ENCODE measurements at places on chromosomes 5 and 9.

DNA sequence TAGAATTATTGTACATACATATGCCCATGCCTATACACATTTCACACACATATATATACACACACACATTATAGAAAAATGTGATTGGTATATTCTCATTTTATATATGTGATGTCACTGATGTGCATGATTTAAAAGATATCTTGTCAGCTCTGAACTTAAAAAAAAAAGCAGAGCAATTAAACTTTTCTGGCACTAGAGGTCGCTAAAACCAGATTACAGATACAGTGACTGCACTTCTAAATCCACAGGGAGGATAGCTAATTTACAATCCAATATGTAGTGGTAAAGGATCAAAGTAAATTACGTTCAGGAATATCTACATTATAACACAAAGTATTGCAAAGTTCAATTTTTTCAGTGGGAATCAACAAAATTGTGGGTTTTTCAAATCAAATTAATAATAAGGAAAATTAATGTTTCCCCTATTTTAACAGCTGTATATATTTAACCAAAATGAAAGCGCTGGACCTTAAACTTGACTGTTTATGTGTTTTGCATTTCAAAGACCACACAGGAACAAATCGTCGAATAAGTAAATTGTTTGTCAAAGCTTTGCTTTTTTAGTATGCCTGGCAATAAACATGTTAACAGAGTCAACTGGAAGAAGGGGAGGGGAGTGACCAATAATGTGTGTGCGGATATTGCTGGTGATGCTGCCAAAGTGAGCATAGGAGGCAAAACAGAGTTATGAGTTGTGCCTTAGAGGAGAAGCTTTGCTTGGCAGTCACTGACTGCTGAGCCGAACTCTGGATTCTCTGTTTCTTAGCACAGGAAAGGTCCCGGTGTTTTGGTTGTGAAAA, 1201.4 kb upstream of the C9orf72 start:
- DNase-seq = no peak

DNA sequence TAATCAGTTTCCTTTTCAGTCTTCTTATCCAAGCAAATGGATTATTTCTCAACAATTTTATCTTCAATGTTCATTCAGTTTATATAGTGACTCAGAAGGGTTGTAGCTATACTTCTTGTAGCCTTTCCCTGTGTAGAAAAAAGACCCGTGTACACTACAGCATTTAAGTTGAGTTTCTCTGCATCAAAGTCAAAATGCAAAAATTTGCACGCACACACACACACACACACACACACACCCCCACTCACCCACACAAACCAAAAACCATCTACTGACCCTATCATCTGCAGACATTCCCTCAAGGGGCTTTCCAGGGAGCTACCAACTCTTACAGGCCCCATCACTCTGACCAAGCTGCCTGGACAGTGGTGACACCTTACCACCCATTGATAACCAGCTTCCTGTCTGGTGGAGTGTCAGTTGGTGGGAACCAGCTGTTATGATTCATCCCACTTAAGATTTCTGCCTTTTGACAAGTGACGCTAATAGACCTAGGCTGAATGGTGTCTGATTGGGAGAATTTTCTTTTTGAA, 12.2 kb upstream of the ELL2 start:
- DNase-seq = no peak

GRCh38 chr5:177531209-177531940, 14.6 kb upstream of the DDX41 start:
- no peak for DNase-seq

- DNase-seq = no peak
Measured at GRCh38 chr5:6611334-6612256, 21.2 kb downstream of the NSUN2 start.

DNA sequence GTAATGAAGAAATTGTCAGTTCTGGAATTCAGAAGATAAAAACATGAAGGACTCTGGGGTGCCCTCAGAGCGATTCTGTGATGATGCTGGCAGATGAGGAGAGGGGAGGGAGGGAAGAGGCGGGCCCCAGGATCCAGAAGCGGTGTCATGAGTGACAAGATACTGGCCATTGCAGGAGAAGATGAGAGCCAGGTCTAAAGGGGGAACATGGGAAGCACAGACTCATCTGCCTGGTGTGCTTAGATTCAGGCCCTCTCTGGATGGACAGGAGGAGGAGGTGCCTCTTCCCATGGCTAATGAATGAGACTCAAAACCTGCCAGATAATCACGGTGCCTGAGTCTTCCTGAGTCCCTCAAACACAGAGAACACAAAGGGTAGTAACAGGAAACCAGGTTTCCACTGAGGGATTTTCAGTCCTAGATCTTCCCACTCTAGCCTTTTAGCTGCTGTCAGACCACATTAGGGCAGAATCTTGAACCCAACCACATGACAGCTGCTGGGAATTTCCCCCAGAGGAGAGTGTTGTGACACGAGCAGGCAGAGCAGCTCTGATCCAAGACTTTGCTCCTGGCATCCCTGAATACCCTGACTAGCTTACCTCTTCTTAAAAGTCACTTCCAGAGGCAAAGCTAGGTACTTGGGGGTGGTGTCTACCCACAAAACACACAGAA, 28.2 kb upstream of the HSPA9 start:
- no peak for DNase-seq

DNA sequence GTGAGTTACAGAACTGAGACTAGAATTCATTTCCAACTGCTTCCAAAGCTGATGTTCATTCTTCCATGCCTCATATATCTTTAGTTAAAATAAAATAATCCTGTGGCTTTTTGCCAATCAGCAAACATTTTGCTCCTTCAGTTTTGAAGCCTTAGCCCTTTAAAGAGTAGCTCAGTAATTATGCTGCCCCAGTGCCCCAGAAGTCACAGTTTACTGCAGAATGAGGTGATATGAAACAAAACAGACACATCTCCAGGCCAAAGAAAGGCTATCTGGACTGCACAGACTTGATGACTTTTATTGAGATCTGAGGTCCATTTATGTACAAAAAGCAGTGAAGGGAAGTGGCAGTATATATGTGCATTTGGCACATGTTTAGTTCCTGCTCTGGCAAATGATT, 285.8 kb upstream of the ZNF462 start:
- no peak for DNase-seq

GRCh38 chr9:94005272-94005901, 50.2 kb upstream of the BARX1 start:
- no peak for DNase-seq

DNA sequence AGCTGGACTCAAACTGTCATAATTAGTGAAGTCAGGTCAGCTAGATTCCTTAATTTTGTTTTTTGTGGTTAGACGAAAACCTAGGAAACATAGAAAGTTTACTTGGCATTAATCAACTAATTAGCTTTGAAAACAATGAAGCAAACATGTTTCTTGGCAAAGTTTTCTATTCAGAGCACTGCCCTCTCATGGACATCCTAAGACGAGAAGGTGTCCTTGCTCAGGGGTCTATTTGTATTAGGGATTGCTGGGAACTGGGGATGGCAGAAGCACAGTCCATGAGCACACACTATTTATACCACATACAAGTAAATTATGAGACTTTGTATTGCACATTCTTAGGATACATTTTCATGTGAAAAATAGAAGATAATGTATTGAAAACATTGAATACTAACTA, 49.7 kb downstream of the POC5 start:
- DNase-seq = no peak

DNA sequence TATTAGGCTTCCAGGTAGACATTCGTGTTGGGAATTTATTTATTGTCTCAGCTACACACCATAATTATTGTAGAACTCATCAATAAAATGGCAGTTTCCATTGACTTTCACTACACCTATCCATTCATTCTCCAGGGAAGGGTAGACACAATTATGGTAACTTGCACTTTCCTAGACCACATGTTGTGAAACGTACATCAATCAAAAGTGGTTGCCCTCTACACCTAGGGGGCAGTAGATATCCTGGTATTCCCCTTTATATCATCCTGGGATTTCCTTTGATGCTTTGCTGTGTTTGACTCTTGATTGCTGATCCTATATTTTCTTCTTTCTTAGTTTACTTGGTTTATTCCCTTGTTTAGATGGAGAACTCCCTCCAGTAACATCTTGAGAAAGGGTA, 47.9 kb downstream of the ADGRV1 start:
- DNase-seq = no peak

DNA sequence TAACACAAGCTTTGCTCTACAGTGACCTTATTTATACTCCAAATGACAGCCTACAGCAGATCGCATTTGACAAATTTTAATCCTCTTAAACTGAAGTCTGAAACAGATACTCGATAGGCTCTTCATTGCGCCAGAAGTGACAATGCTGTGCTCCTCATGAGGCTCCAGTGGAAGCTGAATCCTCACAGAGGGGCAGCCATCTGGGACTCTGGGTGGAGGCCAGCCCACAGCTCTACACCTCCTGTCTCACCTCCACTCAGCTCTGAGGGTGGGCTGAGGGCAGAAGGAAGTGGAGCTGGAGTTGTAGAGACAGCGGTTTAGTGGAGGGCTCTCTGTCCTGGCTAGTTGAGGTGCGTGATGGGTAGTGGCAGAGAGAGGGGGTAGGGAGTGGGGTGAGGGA, 283.3 kb upstream of the ANKRD55 start:
- DNase-seq = no peak

- DNase-seq = peak; percentile 44
Measured at GRCh38 chr5:141664733-141665461, 13.7 kb upstream of the FCHSD1 start.

DNA sequence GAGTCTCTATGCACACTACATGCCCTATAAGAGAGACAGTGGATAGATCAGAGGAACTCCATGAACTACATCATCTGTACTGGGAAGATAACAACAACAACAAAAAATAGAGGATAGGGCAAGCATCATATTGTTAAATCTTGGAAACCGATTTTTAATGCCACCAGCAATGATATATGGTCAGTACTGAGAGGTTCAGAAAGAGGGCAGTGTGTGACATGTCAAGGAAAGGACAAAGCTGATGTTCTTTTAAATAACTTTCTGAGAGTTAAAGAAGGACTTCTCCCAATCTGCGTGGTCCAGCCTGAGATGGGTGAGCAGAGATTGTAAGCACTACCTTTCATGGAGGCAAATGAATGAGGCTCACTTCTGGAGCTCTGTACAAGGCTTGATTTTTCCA, 62.0 kb upstream of the PHF24 start:
- no peak for DNase-seq

- DNase-seq = no peak
Measured at GRCh38 chr9:71758277-71758676, 10.0 kb downstream of the CEMIP2 start.

Measured in activated CD8-positive, alpha-beta memory T cell treated with anti-CD3 and anti-CD28 coated beads for 4 hours (primary cell).